C1 segment of cervical spinal cord (tissue), 14 donors: ENCODE measurements at places on chromosomes 4 and X.

DNA sequence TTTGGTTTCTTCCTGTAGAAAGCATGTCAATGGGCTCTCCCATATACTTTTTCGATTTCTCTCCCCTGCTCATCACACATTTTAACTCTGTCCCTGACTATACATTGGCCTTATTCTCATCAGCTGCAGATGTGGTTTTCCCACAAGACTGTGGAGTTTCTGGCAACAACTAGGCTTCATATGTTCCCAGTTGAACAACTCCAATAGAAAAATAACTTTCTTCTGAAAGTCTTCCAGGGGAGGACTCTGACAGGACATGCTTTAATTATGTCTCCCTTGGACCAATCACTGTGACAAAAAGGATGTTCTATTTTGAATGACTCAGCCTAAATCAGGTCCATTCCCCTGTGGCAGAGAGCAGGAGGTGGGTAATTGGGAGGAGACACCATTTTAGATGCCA is 28.1 kb downstream of the SPANXC start:
- no peak for DNase-seq

DNA sequence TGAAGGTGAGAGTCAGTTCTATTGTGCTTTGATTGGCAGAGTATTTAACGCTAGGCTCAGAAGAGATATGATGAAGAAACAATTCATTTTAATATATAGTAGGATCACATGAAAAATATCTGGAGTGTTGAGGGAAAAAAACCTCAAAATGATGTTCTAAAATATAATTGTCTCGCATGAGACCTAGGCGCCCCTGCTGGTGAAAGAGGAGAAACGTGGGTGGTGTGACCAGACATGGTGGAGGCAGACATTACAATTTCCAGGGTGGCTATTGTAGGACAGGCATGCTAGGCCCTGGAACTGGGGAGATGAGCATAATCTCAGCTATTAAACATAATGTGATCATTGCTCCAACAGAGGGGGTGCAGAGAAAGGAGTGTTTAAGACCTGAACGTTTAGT is 210.0 kb downstream of the HS3ST1 start:
- no peak for DNase-seq

DNA sequence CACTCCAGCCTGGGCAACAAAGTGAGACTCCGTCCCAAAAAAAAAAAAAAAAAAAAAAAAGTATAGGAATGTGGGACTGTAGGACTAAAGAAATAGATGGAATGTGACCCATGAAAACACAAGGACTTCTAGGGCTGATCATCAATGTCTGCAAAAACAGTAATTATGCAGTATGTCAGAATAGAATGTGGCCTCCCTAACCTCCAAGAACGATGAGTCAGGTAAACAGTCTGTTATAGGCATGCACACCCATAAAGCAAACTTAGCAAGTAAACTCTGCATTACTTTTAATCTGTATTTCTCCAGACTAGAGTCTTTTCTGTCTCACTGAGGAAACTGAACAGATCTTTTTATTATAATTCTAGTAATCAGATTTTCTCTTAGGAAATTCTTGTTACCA is 233.4 kb downstream of the HNRNPD start:
- no peak for DNase-seq

DNA sequence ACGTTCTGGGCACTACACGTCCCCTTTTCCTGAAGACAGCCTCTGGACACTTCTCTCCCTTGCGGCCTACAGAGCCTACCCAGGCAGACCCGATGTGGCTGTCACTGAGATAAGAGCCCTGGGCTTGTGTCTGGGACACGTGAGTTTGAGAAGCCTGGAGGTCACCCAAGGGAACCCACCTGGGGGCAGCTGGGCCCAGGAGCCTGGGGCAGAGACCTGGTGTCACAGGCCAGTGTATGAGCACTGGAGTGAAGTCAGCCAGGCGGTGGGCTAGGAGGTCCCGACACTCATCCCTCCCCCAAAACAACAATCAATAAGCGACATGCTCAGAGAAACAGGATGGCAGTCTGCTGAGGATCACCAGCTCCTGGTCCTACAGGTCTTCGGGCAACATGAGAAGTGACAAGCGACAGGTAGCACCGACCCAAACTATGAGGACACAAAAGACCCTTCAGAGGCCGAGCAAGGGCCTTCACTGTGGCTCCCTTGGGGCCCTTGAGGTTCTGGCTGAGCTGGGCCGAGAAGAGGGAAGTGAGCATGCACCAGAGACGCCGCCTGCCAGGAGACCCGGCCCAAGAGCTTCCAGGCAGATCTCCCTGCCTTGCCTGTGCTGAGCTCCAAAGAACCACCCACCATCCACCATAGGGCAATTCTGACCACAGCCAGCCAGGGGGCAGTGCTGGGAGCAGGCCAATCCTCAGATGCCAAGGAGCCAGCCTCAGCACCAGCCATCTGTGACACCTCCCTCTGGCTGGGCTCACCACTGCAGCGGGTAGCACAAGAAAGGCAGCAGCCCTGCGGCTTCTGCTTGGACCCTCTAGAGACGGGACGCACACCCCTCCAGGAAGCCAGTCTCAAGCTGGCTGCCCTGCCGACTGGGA is 11.0 kb upstream of the DUSP9 start:
- DNase-seq = no peak

DNA sequence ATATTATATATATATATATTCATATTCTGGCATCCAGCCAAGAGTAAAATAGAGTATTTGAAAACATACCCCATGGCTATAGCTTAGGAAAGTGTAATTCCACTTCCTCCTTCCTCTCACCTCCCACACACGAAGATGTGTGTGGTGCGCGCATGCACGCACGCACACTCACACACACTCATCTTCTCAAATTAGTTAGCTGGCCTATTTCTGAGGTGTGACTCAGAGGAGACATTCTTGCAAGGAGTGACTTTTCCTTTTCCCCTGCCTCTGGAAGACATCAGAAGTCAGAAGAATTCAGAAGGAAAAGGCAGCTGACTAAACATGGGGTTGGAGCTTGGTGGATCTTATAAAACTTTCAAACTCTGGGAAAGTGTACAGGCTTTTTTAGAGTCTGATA is 8.8 kb downstream of the ENPEP start:
- DNase-seq = no peak

GRCh38 chr4:26307037-26307800 is 13.6 kb upstream of the RBPJ start:
- no peak for DNase-seq

DNA sequence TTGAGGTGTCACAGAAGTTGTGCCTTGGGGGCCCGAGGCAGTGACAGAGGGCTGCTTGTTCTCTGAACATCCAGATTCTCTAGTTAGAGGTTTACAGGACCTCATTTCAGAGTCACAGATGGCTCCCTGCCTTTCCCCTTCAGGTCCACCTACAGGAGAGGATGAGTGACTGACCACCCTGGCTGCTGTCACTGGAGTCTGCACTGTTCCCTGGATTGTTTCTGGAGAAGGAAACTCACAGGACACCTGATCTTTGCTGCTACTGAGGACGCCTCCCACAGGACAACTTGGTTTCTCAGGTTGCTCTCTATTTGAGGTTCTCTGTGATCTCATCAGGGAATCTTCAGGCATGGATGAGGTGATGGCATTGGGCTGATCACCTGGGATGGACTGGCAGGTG is 58.3 kb downstream of the GPRIN3 start:
- DNase-seq = no peak

DNA sequence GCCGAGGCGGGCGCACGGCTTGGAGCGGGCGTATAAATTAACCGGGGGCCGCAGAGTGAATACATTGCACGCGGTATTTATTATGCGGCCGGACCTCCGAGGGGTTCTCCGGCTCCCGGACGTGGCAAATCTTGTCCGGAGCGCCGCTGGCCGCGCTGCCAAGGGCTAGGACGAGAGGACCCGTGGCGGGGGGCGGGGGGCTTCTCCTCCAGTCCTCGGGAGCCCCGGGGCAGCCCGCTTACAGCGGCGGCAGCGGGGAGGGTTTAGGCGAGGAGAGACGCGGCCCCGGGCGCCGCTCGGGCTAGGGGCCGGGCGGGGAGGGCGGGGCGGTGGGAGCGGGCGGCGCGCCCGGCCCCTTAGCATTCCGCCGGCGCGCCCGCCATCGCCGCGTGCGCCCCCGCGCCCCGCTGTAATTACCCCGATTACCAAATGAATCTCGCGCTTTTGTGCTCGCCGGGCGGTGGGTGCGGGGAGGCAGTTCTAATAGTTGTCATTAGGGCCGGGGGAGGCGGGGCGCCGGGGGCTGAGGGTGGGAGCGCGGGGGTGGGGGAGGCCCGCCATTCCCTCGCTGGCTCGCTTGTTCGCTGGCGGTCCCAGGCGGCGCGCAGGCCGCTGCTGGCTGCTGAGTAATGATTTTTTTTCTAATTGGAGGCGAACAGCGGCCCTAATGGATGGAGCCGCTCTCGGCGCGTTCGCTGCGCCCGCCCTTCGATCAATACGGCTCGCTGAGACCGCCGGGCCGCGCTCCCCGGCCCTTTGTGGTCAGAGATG is 276.6 kb downstream of the BCOR start:
- DNase-seq = peak; percentile 5

- no peak for DNase-seq
These were observed 80.9 kb upstream of the MTM1 start for GRCh38 chrX:150487369-150488094.

DNA sequence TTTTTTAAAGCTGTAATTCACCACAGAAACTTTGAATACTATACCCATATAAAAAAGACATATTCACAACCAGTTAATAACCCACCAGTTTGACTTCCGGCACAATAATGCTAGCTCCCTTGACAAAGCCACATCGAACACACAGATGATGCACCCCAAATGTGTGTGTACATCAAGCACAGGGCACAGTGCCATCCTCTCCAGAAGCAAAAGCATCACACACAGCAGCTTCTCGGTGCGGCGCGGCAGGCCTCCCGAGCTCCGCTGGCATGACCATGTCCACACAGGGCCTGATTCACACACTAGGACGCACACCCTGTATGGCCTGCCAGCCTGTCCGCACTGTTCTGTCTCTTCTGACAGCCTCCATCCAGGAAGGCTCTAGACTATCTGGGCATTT is 88.0 kb downstream of the LEF1 start:
- no peak for DNase-seq

GRCh38 chr4:76640353-76640910 is 205.4 kb downstream of the SHROOM3 start:
- no peak for DNase-seq

- no peak for DNase-seq
These were observed 87.0 kb downstream of the SYNPO2 start for GRCh38 chr4:118975449-118976192.

- no peak for DNase-seq
These were observed 140.5 kb downstream of the CHRNA9 start for GRCh38 chr4:40475609-40476008.

DNA sequence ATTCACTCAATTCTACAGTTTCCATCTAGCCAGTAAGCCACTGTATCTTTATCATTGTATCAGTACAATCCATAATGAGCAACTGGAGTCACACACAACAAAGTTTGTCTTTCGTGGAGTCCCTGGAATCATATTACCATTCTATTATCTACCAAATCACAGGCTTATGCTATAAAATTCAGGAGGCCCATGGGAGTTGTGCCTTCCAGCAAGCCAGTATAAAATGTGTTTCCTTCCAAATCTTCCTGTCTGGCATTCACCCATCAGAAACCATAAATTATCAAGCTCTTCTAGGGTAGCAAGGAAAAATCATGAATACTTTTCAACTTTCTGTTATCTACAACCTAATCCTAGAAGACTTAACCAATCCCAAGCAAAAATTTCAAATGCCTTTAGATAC is 1383.3 kb upstream of the PCDH7 start:
- DNase-seq = no peak

GRCh38 chr4:1192091-1192492 is 19.7 kb upstream of the SPON2 start:
- DNase-seq = peak; percentile 85

GRCh38 chrX:42420426-42420825 is 357.5 kb downstream of the PPP1R2C start:
- no peak for DNase-seq

- no peak for DNase-seq
These were observed 26.7 kb upstream of the C1QTNF7 start for GRCh38 chr4:15400981-15401671.

DNA sequence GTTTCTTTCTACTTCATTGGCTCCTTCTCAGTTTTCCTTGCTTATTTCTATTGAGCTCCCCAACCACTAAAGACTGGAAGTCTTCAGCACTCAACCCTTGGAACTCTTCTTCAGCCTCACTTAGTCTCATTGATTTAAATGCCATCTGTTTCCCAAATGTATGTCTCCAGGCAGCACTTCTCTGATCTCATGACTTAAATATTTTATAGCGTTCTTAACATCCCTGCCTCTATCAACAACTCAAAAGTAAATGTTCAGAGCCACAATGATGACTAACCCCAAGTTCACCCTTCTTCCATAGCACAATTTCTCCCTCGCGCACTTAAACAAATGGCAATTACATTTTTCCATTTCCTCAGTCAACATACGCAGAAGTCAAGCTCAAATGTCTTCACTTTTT is 1393.3 kb downstream of the ARAP2 start:
- no peak for DNase-seq

- DNase-seq = no peak
These were observed 113.7 kb upstream of the NEXMIF start for GRCh38 chrX:75038925-75039324.

- no peak for DNase-seq
These were observed 74.0 kb upstream of the CENPE start for GRCh38 chr4:103272174-103272573.

GRCh38 chr4:16684097-16684496 is 214.3 kb downstream of the LDB2 start:
- DNase-seq = no peak

GRCh38 chr4:71404049-71404448 is 65.2 kb downstream of the SLC4A4 start:
- DNase-seq = no peak

- peak; percentile 3 for DNase-seq
These were observed 628 bp downstream of the ZCCHC12 start for GRCh38 chrX:118824173-118824730.

DNA sequence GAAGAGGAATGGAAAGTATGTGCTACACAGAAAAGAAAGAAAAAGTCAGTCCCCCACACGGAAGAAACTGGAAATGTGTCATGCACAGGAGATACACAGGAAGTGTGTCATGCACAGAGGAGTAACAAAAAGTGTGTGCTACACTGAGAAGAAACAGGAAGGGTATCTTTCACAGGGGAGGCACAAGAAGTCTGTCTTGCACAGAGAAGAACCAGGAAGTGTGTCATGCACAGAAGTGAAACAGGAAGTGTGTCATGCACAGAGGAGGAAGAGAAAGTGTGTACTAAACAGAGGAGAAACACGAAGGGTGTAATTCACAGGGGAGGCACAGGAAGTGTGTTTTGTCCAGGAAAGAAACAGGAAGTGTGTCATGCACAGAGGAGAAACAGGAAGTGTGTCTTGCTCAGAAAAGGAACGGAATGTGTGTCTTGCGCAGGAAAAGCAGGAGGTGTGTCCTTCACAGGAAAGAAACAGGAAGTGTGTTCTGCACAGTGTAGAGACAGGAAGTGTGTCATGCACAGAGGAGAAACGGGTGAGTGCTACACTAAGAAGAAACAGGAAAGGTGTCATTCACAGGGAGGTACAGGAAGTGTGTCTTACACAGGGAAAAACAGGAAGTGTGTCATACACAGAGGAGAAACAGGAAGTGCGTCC is 527.2 kb upstream of the PRKX start:
- DNase-seq = no peak

GRCh38 chr4:139839403-139840031 is 173.9 kb downstream of the MGST2 start:
- DNase-seq = no peak
